Suprapubic skin (tissue), 4 donors: ENCODE measurements at places on chromosomes 1 and 21. TPM values are rescaled to one million over a fixed set of nuclear protein-coding genes. Genes with fewer than 3 reads are reported as not detected.

The PCNT gene
- 27.4 TPM for total RNA-seq

The CHIT1 gene
- total RNA-seq: 0.68 TPM

The CHIA gene
- total RNA-seq: not detected

The KCNJ10 gene
- not detected for total RNA-seq

The ELAPOR1 gene
- 27.4 TPM for total RNA-seq

The HSD11B1 gene
- total RNA-seq: 53.0 TPM

DNA sequence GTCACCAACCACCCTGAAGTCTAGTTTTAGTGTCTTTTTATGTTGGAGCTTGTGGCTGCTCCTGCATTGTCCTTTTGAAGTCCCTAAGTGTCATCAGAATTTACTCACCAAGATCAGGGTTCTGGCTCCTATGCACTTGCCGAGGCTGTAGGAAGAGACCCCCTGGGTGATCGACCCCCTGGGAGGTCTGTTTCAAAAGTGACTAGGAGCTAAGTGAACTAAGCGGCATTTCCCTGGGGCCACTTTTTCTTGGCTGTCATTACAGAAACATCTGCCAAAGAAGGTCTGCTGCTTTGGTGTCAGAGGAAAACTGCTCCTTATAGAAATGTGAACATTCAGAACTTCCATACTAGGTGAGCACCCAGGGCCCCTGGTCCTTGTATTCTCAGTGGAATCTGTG lies 39.4 kb downstream of the ACTN2 start:
- H3K36me3 ChIP-seq: no peaks in the 10 kb centered on the region
- H3K4me1 ChIP-seq: no peaks in the 10 kb centered on the region
- no peaks in the 10 kb centered on the region for H3K27me3 ChIP-seq

DNA sequence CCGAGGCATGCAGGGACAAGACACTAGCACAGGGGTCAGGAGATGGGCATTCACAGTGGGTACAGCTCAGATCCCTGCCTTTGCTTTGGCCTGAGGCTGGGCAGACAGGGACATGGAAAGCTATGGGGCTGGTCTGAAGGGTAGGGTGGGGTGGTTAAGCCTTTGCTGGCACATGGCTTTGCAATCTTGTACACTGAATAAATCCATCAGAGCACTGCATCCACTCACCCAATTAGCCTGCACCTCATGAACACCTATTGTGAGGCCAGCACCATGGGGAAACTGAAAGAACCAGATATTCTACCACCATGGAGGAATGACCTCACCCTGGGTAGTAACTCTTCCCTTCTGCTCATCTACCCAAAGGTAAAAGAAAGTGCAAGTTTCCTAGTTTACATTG lies 199.6 kb upstream of the LMO4 start:
- H3K4me1 ChIP-seq: peaks cover 25% of the 10 kb centered on the region
- peak overlapping the region; percentile 57 for H3K27ac ChIP-seq
- no peak for DNase-seq
- H3K4me3 ChIP-seq: no peak overlapping the region
- H3K27me3 ChIP-seq: no peaks in the 10 kb centered on the region

- H3K36me3 ChIP-seq: peaks cover 8% of the 10 kb centered on the region
- DNase-seq: no peak
- H3K4me3 ChIP-seq: no peak overlapping the region
These were observed 56.0 kb downstream of the ZMYM4 start for GRCh38 chr1:35324486-35324885.

DNA sequence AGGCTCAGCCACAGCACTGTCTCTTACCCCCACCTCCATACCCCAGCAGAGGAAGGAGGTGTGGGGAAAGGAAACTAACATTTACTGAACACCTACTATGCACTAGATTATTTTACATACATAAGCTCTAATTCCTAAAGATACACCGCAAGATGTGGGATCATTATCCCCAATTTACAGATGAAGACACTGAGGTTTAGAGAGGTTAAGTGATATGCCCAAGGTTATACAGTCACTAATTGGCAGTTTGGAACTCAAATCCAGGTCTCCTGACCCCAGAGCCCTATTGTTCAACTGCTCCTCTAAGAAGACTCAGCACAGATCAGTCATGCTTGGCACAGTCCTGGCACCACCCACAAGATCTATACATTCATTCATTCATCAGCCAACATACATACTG lies 3.7 kb upstream of the TENT5B start:
- H3K27me3 ChIP-seq: no peaks in the 10 kb centered on the region
- no peaks in the 10 kb centered on the region for H3K36me3 ChIP-seq
- DNase-seq: no peak
- peaks cover 16% of the 10 kb centered on the region for H3K4me1 ChIP-seq
- H3K27ac ChIP-seq: no peak overlapping the region
- H3K4me3 ChIP-seq: no peak overlapping the region

DNA sequence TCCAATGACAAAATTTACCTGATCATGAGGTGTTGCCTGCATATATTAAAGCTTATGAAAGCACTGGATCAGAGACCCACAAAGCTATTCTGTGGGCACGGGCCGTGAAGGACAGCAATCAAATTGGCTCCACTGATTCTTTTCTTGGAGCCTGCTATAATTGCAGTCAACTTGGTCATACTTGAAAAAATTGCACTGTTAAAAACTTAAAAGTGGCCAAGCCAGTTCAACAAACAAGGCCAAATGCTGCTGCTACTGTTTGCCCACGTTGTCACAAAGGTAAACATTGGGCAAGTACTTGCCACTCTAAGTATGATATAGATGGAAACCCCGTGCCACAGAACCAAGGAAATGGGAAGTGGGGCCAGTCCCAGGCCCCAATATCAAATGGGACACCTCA lies 37.8 kb downstream of the CYP4A11 start:
- H3K36me3 ChIP-seq: no peaks in the 10 kb centered on the region
- no peak overlapping the region for H3K4me3 ChIP-seq
- H3K27me3 ChIP-seq: no peaks in the 10 kb centered on the region
- no peaks in the 10 kb centered on the region for H3K4me1 ChIP-seq
- DNase-seq: no peak

DNA sequence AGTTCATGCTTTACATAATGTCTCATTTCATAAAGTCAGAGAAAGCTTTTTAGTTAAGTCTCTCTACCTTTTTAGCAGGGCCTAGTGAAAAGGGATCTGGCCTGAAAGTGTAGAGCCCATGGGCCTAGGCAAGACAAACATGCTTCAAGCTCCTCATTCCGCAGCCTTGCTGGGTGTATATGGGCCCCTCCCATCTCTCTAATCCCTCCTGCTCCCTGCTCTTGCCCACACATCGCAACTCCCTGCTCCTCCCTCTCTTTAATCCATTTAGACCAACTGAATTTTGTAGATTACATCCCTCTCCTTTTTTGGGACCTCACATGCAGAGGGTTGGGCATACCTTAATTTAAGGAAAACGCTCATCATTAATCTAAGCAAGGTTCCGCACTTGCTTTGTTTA lies 42.3 kb upstream of the CCDC190 start:
- H3K27ac ChIP-seq: no peak overlapping the region
- H3K4me1 ChIP-seq: peaks cover 4% of the 10 kb centered on the region
- no peaks in the 10 kb centered on the region for H3K27me3 ChIP-seq

DNA sequence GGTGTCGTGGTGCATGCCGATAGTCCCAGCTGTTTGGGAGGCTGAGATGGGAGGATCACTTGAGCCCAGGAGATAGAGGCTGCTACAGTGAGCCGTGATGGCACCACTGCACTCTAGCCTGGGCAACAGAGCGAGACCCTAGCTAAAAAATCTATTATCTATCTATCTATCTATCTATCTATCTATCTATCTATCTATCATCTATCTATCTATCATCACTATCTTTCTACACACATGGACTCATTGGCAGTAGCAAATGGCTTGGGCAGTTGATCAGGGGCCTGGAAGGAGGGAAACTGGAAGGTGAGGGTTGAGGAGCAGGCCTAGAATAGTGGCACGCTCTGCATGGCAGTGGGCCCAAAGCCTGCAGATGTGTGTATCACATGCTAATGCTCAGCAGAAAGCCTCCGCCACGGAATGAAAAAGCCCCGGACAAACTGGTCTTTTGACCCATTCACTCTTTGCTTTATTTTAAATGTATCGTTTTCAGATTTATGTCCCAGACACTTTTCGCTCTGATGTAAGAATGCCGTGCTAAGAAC lies 7.3 kb upstream of the HUNK start:
- H3K27ac ChIP-seq: no peak overlapping the region
- peaks cover 6% of the 10 kb centered on the region for H3K27me3 ChIP-seq
- DNase-seq: no peak
- no peak overlapping the region for H3K4me3 ChIP-seq
- H3K4me1 ChIP-seq: peaks cover 7% of the 10 kb centered on the region

DNA sequence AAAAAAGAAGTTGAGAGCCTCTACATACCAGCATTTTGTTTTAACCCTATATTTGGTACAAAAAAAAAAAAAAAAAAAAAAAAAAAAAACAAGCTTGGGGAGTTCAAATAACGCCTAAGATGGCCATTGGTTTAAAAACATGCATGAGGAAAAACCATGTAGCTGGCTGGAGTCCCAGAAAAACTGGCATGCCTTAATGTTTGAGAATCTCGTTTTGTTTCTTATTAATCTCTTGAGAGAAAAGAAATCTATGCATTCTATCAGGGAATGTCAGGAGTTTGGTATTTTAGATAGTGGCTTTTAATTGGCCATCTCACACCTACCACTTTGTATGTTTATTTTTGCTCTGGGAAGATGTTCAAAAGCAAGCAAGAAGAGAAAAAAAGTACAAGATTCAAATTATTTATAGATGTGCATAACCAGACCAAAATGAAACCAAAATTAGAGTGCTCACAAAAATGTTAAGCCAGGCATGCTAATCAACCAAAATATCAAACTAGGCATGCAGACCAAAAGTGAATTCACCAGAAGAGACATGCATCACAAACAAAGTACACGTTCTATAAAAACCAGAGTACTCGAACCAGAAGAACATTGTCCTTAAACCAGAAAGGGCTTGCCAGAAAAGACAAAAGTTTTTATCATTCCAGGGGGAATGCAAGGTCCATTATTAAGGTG lies 156.6 kb downstream of the AK5 start:
- no peaks in the 10 kb centered on the region for H3K4me1 ChIP-seq
- no peak overlapping the region for H3K27ac ChIP-seq
- DNase-seq: no peak
- H3K27me3 ChIP-seq: no peaks in the 10 kb centered on the region
- H3K36me3 ChIP-seq: no peaks in the 10 kb centered on the region

DNA sequence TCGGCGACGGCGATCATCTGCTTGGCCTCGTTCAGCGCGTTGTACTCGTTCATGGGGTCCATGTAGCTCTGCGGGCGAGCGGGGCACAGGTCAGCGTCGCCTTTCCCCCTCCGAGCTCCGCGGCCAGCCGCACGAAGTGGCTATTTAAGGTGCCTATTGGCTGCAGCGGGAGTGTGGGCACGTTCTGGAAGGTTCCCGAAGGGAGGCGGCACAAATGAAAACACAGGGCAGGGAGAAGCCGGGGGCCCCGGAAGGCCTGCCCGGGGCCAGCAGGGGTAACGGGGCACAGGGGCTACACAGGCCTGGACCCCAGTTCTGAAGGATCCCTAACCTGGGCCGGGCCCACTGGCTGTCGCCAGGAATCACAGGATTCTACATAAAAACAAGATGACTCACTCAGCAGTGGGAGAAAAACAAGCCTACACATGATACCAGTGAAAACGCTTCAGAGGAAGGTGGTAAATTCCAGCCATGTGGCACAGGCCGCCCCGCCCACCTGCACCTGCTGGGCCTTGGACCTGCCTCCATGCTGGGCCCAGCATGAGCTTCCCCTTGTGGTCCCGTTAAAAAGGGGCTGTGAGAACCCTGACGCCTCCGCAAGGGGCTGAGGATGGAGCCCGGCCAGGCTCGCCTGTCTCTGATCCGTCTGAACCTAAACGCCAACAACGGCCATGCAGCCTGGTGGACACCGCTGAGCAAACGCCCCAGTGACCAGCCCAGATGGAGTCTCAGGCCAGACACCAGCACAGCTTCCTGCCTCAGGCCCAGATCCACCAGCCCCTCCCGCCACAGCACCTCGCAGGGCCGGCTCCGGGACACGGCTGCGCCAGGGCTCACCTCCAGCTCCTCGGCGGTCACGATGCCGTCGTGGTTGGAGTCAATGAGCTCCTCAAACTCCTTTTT lies 3.9 kb upstream of the TNFRSF4 start:
- H3K27me3 ChIP-seq: no peaks in the 10 kb centered on the region
- no peak overlapping the region for H3K27ac ChIP-seq
- no peak overlapping the region for H3K4me3 ChIP-seq
- peaks cover 68% of the 10 kb centered on the region for H3K36me3 ChIP-seq

GRCh38 chr21:42929969-42930368 lies 4.5 kb upstream of the ERVH48-1 start:
- no peak for DNase-seq
- no peak overlapping the region for H3K4me3 ChIP-seq
- H3K36me3 ChIP-seq: no peaks in the 10 kb centered on the region
- no peak overlapping the region for H3K27ac ChIP-seq
- H3K27me3 ChIP-seq: no peaks in the 10 kb centered on the region
